ENCODE measurements at places on chromosomes 11 and 22.

GRCh38 chr11:122098261-122098980 is 17.6 kb downstream of the BLID start:
- DNase-seq = no peak

DNA sequence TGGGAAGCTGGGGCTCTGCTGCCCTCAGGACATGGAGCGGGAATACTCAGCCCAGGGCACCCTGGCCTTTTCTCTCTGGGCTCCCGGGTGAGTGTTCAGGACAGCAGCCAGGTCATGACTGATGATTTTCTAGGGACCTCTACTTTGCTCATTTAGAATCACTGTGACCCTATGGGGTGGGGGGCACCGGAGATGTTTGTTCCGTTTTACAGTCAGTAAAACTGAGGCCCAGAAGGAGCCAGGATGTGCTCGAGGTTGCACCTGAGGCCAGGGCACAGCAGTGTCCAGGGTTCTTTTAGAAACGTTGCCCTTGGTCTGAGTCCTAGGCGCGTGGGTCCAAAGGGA is 48.1 kb downstream of the SMIM38 start:
- DNase-seq = no peak

DNA sequence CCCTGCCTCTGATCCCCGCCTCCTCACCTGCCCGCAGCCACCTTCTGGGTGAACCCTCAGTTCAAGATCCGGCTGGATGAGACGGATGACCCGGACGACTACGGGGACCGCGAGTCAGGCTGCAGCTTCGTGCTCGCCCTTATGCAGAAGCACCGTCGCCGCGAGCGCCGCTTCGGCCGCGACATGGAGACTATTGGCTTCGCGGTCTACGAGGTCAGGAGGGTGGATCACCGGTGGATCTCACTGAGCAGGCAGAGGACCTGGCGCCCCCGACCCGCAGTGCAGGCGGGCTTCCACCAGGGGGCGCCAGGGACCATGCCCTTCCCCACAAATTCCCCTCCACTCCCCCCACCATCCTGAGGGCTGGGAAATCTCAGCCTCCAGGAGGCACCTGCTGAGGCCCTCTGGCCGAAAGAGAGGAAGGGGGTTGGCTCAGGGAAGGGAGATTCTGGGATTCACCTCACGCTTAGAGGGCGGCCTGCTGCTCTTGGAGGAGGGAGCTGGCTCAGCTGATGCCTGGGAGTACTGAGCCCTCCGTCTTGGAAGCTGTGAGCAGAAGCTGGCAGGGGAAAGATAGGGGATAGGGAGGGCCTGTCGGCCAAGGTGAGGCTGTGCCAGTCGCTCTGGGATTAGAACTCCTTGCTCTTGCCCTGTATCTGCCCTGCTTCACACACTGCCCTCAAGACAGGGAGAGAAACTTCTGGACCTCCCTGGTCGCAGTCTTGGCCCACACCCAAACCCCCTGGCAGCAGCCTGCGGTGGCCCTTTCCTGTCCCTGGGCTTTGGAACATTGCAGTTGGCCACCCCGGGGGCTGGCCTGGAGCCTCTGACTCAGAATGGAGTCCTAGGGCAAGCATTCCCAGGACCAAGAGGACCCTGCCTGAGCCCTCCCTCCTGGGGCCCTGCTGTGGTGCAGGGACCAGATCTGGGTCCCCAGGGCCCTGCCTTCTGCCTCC is 23.2 kb downstream of the CAPN1 start:
- peak; percentile 27 for DNase-seq

DNA sequence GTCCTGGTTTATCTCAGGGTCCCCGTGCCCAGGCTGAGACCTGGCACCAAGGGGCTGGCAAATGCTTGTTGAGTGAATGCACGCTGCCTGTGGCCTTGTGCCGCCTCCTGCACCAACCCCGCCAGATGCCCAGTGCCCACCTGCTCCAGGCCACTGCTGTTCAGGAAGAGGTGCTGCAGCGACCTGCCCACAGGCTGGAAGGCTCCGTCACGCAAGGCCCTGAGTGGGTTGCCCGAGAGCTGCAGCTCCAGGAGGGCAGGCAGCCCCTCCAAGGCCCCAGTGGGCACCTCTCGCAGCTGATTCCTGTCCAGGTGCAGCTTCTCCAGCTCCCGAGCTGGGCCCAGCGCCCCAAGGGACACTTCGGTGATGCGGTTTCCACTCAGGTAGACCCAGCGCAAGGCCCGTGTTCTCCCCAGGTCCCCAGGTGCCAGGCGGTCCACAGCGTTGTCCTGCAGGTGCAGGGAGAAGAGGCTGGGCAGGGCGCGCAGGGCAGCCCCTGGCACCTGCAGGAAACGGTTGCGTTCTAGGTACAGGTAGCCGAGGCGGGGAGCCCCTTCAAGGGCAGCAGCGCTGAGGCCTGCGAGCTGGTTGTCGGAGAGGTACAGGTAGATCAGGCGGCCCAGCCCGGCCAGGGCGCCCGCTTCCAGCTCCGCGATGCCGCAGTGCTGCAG is 3.6 kb downstream of the CHADL start:
- DNase-seq = no peak

GRCh38 chr11:44578279-44578678 is 12.8 kb downstream of the CD82 start:
- DNase-seq = no peak

DNA sequence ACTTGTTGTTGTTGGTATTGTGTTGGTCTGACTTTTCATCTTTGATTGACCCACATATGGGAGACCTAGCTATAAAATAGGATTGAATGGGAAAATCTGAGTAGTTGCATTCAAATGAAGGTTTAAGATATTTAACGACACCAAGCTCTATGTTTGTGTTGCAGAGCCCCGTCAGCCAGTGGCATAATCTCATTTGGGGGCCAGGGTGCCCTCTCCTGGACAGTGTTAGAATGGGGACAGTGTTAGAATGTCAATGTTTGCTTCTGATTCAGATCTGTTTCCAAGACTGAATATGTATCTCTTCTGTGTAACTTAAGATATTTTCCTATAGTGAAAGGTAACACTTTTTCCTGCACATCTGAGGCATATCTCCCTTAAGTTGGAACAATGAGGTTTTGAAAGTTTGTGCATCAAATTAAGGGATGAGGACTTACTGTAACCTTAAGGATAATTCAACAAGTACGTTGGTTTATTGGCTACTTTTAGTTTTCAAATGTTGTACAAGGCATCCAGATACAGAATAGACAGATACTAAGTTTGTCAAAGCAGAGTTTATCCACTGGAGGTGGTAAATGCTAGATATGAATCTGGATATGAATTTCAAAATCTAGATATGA is 5.3 kb upstream of the OR52M1 start:
- peak; percentile 29 for DNase-seq

GRCh38 chr11:104826772-104827171 is 71.5 kb downstream of the CASP12 start:
- no peak for DNase-seq

- DNase-seq = no peak
Observed at GRCh38 chr22:31286360-31287255, 5.7 kb downstream of the PIK3IP1 start.

GRCh38 chr11:126809514-126810289 is 190.9 kb downstream of the KIRREL3 start:
- DNase-seq = no peak

DNA sequence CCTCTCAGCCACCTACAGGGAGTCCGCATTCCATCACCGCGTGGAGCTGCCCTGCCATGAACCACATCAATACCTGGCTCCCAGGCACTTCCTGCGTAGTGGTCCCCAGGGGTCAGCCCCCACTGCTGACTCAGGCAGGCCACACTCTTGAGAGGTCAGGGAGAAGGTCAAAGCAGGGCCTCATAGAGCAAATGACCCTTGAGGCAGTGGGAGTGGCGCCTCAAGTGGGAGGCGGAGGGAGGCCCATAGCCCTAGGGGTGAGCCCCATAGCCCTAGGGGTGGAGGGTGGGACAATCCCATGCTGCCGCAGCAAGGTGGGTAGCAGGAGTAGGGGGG is 5.0 kb downstream of the PRDX5 start:
- no peak for DNase-seq

- DNase-seq = no peak
Observed at GRCh38 chr11:94757037-94757735, 11.0 kb upstream of the AMOTL1 start.

- DNase-seq = peak; percentile 40
Observed at GRCh38 chr11:8338138-8338537, 74.5 kb upstream of the LMO1 start.

DNA sequence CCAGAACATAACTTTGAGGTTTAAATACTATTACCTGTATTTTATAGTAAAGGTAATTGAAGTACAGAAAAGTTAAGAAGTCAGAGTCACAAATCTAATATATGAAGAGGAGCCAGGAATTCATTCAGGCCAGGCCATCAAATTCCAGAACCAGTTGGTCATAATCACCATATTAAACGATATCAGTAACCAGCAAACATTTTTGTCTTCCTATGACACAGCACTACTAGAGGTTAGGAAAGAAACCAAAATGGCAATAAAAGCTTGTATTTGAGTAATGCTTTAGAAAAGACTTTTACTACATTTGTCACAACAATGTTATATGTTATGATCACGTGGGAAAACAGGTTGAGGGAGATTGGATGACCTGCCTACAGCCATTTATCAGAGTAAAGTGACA is 62.2 kb downstream of the DKK3 start:
- DNase-seq = peak; percentile 47

- DNase-seq = peak; percentile 38
Observed at GRCh38 chr11:73507086-73507485, 90.8 kb downstream of the FAM168A start.

DNA sequence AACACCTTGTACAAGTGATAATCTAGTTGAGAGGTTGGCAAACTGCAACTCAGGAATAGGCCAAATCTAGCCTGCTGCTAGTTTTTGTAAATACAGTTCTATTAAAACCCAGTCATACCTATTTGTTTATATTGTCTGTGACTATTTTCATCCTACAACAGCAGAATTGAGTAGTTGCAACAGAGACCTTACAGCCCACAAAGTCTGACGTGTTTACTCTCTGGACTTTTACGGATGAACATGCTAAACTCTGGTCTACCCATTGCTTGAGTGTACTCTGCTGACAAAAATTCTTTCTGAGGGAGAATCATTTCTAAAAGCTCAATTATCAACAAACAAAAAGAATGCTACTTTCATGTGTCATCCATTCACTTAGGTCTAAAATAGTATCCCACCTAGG is 287.0 kb downstream of the DYNC2H1 start:
- no peak for DNase-seq

GRCh38 chr11:111063726-111064517 is 181.6 kb upstream of the POU2AF2 start:
- peak; percentile 47 for DNase-seq

DNA sequence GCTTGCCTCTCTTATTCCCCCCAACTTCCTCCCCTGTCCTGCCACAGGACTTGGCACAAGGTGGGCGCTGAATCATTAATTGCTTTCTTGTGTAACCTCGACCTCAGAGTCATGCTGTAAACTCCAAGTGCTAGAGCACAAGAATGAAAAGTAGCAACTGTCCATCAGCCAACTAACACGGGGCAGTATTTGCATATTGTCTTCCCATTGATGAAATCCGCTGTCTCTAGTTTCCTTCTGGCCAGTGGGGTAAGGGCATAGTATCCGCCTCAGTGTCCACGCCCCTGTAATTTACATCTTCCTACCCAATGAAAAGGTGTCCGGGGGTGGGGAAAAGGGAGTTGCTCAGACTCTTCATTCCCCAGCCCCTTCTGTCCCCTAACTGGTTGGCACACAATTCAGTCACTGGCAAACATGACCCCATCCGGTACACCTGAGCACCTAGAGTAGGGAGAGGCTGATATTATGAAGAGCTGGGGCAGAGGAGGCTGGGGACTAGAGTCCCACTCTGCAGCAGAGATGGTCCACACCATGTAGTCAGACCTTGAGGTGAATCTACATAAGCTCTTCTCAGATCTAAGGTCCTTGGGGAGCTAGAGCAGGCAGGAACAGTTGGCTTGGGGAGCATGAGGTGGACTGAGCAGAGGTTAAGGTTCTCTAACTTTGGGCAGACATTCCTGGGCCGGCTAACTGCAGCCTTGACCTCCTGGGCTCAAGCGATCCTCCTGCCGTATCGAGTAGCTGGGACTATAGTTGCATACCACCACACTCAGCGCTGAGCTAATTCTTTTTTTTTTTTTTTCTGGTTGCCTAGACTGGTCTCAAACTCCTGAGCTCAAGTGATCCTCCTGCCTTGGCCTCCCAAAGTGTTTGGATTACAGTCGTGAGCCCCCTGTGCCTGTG is 6.8 kb upstream of the GGA1 start:
- peak; percentile 66 for DNase-seq

- no peak for DNase-seq
Observed at GRCh38 chr11:680970-681369, 14.1 kb downstream of the DEAF1 start.

DNA sequence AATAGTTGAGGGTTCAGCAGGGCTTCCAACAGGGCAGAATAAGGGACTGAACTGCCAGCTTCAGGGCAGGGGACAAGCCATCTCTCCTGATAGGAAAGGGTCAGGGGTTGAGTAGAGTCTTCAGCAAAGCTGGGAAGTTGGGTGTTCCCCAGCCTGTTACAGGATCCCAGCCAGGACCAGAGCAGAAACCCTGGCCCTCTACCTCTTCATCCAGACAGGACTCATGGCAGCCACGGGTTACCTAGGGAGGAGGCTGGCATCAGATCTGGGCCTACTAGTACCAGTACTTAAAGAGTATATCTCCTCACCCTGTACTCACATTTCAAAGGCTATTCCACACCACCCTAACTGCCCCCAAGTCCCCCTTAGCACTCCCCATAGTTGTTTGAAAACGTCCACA is 2.4 kb upstream of the TAF10 start:
- no peak for DNase-seq

DNA sequence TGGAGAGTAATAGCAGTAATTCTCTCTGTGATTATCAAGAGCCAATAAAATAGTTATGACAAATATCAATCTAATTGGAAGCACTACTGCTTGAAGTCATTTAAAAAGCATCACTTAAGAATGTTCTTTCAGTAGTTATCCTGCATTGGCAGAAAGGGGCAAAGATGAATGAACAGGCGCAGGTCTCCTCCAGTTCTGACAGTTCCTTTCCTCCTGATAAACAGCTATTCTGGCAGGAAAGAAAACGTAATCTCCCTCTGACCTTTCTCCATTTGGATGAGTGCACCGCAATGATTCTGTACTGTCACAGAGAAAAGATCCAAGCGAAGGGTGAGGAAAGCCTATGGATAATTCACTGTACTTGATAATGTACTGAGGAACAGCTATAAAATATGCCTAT is 521.5 kb downstream of the LRRC4C start:
- no peak for DNase-seq

DNA sequence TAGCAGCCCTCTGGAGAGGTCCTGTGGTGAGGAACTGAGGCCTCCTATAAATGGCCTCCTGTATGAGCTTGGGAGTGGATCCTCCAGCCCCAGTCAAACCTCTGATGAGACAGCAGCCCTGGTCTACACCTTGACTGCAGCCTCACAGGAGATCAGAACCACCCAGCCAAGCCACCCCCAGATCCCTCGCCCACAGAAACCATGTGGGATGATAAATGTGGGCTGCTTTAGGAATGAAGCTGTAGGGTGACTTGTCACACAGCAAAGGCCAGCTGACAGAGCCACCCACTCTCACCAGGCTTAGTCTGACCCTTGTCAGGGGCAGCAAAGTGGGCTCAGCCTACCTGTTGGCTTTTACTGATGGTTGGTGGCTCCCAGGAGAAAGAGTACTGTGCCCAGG is 6.5 kb upstream of the KCNQ1OT1 start:
- DNase-seq = no peak

GRCh38 chr11:70760416-70761020 is 362.2 kb downstream of the CTTN start:
- no peak for DNase-seq

- no peak for DNase-seq
Observed at GRCh38 chr11:1771273-1771672, 7.5 kb upstream of the CTSD start.

- no peak for DNase-seq
Observed at GRCh38 chr11:107659310-107659709, 52.5 kb downstream of the SLN start.
